ENCODE measurements at places on chromosomes 4 and X.

GRCh38 chrX:25108481-25108880, 92.7 kb upstream of the ARX start:
- DNase-seq = no peak

DNA sequence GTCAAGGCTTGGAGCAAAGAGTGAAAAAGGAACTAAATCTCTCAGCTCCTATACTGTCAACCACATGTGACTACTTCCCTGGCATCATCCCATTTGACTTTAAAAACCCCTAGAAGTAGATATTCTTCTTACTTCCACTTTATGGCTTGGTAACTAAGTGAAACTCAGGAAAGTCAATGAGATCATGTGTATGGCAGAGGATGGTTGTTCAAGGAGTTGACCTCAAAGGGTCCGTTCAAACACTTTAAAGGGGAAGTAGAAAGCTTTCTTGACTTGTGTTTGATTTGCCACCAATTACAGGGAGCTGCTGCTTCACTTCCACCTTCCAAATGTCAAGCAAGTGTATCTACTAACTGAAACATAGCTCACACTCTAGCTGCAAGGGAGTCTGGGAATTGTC, 187.2 kb downstream of the RAB28 start:
- DNase-seq = no peak

DNA sequence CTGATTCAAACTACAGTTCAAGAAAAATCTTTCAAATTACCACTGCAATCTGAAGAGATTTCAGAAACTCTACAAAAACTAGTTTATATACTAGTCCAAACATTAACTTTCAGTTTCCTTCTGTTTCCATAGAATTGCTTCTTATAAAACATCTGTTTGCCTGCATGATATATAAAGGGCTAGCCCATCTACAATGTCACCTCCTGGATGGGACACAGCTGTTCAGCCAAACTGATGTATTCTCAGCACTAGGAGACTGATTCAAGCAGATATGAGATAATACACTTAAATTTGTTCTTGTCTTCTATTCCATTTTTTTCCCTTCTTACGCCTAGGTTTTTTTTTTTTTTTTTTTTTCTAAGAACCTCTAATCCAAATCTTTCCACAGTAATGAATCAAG, 1569.7 kb upstream of the IGFBP7 start:
- DNase-seq = no peak

DNA sequence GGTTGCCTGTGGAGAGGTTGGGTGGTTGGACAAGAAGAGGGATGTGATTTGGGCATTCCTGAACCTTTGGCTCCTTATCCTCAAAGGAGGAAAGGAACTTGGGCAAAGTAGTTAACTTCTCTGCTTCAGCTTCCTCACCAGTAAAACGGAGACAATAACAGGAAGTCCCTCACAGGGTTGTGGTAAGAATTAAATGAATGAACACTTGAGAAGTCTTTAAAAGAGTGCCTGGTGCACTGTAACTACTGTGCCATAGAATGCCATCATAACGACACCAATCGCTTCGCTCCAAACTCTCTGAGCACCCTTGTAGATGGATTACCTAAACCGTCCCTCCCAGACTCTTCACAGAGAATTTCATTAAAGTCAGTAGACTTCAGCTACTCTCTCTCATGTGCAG, 10.5 kb downstream of the ZCCHC18 start:
- DNase-seq = no peak

DNA sequence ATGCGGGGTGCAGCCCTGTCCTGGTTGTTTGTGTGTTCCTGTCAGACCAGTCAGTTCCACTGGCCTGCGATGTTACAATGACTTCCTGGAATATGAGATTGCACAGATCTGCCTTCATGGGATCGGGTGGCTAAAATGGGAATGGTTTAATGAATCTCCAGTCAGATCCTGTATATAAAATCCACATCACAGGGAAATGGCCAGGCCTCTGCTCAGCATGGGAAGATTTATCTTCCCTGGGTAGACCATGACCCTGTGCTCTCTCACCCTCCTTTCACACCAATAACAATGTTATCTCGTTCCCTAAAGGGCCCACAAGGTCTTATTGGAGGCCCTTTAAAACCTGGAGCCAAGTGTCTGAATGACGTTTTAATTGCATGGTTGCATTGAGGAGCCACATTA, 307.4 kb downstream of the RAB28 start:
- no peak for DNase-seq

DNA sequence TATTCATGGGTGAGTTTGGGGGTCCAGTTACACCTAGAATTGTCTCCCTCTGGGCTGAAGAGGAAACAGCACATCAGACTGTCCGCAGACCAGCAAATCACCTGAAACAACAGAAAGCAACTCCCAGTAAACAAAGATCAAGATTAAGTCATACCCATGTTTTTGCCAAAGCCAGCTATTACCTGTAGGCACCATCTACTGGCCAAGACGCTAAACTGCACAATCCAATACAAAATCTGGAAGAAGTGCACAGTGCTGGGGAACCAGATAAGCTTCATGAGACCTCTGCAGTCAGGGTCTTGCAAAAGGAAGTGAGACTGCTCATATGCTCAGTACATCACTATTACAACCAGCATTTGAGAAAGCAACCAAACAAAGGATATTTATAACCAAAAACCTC, 157.5 kb upstream of the ITM2A start:
- no peak for DNase-seq
